ENCODE measurements at places on chromosomes 2 and 18. TPM values are rescaled to one million over a fixed set of nuclear protein-coding genes. Genes with fewer than 3 reads are reported as not detected.

GRCh38 chr2:237456200-237456843, 30.7 kb upstream of the MLPH start:
- peak; percentile 89 for DNase-seq

GRCh38 chr2:47631306-47631705, 151.6 kb upstream of the MSH6 start:
- peak; percentile 37 for DNase-seq

GRCh38 chr18:67468038-67468437, 48.5 kb downstream of the DSEL start:
- DNase-seq = no peak

DNA sequence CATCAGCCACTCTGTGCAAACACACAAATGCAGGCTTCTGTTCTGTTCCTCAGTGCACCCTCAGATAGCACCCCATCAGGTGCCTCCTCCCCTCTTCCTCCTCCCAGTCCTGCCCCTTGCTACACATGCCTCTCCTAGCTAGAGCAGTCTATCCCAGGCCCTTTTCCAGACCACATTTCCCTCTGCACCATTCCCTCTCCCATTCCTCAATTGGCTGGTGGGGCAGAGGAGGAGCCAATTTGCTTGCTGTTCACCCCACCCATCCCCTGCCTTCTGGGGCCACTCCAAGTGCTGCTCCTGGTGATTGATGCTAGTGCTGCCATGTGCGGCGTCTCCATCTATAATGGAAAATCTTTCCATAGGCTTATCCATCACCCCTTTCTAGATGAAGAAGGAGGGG, 5.4 kb downstream of the CFAP65 start:
- DNase-seq = no peak

- no peak for DNase-seq
These were observed 9.5 kb downstream of the DUSP19 start for GRCh38 chr2:183088061-183088460.

GRCh38 chr2:199378948-199379650, 78.6 kb downstream of the SATB2 start:
- DNase-seq = no peak

DNA sequence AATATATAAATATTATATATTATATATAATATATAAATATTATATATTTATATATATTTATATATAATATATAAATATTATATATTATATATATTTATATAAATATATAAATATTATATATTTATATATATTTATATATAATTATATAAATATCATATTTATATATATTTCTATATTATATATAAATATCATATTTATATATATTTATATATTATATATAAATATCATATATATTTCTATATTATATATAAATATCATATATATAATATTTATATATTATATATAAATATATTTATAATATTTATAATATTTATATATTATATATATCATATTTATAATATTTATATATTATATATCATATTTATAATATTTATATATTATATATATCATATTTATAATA, 321.4 kb downstream of the CDH2 start:
- DNase-seq = no peak

- DNase-seq = no peak
These were observed 56.9 kb upstream of the SEMA4C start for GRCh38 chr2:96926791-96927190.

DNA sequence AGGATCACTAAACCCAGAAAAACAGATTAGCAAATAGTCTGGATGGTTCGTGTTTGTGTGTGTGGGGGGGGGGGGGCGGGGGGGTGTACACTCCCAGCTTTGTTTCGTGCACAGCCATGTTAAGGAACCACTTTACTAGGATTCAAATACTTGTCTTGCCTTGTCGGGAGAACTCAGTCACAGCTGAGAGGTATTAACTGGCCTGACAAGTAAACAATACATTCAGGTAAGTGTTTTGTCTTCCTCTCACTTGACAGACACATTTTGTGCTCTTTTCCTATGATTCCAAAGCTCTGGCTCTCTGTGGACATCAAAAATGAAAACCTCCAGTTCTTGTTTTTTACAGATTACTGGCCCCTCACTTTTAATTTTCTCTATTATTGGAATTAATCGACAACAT, 173.5 kb downstream of the LRP1B start:
- DNase-seq = no peak

GRCh38 chr2:100984892-100985307, 17.2 kb upstream of the RPL31 start:
- DNase-seq = peak; percentile 88

GRCh38 chr2:40199771-40200170, 252.1 kb downstream of the SLC8A1 start:
- no peak for DNase-seq

DNA sequence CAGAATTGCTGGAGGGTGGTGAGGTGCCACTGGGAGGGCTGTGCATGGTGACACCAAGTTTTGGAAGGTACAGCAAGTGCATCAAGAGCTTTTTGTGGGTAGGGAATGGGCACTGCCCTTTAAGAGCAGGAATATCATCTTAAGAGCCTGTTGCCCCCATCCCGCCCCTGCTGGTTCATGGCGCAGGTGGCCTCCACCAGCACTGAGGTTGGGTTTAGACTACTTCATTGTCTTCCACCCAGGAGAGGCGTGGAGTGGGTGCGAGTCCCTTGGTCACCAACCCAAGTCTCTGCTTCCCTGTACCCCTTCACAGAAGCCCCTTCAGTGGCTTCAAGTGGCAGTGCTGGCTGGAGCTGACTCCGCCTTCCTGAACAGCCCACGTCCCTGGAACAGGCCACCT, 7.8 kb downstream of the RNPEPL1 start:
- DNase-seq = no peak

GRCh38 chr2:217079165-217079564, 219.3 kb upstream of the TNP1 start:
- no peak for DNase-seq

DNA sequence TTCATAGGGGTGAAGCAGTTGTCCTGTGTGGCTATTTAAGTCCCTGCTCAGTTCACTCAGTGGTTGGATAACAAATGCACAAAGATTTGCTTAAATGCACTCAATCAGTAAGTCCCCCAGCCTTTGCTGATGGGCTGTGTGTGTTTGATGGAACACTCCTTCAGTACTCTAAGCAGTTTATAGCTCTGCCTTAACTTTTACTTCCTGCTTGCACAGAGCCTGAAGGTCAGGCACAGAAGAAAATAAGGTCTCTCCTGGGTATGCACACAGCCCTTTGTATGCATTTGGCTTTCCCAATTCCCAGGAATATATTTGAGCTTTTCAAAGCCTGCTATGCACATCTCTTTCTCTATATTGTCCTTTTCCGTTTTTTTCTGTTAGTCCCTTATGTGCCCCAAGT, 208.7 kb upstream of the STK17B start:
- no peak for DNase-seq

- DNase-seq = no peak
These were observed 123.0 kb downstream of the AGAP1 start for GRCh38 chr2:235616885-235617284.

GRCh38 chr18:34884436-34884835, 156.8 kb upstream of the MAPRE2 start:
- no peak for DNase-seq

DNA sequence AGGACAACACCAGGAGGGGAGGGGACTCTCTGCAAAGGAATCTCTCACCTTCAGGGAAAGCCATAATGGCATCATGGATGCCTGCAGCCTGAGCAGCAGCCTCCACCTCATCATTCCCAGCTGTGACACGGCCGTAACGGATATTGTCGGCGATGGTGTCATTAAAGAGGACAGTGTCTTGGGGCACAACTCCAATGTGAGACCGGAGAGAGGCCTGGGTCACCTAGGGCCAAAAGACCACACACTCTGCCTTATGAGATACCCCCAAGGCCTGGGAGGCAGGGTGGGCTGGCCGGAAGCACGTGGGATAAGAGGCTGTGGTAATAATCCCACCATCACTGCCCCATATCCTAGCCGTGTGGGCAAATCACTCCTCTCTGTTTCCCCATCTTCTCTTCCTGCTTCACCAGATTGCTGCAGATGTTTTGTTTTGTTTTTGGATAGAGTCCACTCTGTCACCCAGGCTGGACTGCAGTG, 4.3 kb downstream of the ZFAND2B start:
- DNase-seq = no peak

GRCh38 chr2:32715981-32716380, 88.1 kb downstream of the TTC27 start:
- DNase-seq = no peak

DNA sequence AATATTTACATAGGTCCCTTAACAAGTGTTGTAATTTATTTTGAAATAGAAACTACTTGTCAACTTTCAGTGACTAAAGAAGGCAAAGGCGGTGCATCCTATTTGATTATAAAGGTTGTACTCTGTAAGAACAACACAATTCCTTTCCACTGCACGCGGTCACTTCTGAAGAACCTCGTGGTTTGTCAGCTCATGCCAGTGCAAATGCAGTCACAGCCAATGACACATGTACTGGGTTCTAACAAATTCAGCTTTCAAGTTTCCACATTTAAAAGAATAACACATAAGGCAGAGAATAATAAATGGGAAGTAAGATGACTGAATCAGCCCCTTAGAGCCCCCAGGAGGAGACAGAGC, 39.7 kb downstream of the CYB5A start:
- no peak for DNase-seq

DNA sequence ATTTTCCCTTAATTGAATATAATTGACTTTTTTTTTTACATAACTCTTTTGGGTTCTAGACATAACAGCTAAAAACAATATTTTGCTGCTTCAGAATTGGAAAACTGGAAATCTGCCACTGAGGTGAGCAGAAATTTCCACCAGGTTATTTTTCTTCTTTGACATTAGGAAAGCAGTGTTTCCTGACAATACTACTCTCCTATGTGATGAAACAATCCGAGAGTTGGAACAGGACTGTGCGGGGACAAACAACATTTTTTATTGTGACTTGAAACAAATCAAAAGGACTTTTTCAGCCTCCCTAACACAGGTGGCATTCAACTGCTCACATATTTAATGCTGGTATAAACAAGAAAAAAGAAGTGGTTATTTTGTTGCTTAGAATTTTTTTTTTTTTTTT, 237.2 kb downstream of the RNF152 start:
- no peak for DNase-seq

- DNase-seq = no peak
These were observed 1.9 kb upstream of the NT5DC4 start for GRCh38 chr2:112718863-112719370.

DNA sequence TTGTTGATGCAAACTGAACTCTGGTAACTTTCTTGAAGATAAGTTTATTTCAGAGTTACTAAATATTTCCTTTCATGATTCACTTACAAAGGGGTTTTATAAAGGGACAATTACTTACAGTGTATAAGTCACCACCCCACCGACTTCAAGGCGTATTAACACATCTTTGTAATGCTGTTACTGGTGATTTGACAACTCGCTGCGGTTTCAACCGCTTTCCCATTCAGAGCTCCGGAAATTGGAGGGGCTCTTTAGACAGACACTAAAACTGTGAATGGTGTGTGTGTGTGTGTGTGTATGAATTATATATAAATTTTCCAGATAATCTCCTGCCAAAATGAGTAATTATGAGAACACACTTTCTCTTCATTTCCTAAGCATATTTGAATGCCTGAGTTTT, 4.9 kb downstream of the TM4SF20 start:
- DNase-seq = no peak

- no peak for DNase-seq
These were observed 51.5 kb downstream of the PLEKHB2 start for GRCh38 chr2:131156452-131157149.

- no peak for DNase-seq
These were observed 116.7 kb downstream of the EIPR1 start for GRCh38 chr2:3260959-3261358.

DNA sequence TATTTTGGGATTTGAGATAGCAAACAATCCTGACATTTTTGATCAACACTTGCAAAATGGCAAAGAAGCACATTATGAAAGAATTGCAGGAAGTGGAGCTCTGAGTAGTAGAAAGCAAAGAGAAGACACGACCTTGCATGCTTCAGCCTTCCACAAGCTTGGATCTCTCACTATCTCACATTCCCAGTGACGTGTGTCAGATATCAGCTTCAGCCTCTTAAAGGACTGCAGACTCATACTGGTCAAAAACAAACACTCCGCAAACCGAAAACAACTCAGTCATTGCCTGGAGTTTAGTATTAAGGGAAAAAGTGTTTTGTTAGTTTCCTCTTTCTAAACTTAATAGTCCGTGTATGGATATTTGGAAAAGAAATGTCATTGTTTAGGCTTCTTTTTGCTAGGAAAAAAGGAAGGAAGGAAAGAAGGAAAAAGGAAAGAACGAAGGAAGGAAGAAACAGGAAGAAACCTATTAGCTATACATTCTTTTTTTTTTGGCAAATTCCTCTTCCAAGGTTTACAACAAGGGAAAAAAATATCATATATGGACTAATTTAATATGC, 32.6 kb upstream of the SLC40A1 start:
- no peak for DNase-seq

- DNase-seq = no peak
These were observed 105.5 kb downstream of the GYPC start for GRCh38 chr2:126761256-126761980.

GRCh38 chr2:33412920-33413319, 63.5 kb upstream of the RASGRP3 start:
- no peak for DNase-seq

Gene UGT1A7
- 0.80 TPM for total RNA-seq

Gene TUBA4B
- not detected for total RNA-seq

Gene FHOD3
- total RNA-seq = 5.4 TPM

Gene LIMS4
- 4.9 TPM for total RNA-seq

Gene FAM124B
- total RNA-seq = 4.1 TPM

Gene CCBE1
- total RNA-seq = 2.3 TPM

Gene EPHA4
- 23.1 TPM for total RNA-seq

Gene ALKAL2
- 5.7 TPM for total RNA-seq

Gene ERBB4
- total RNA-seq = 0.45 TPM
